Stimulated activated CD4-positive, alpha-beta T cell treated with anti-CD3 and anti-CD28 coated beads, Interleukin-2, amount 100 ng/mL, for 24 hours (primary cell): ENCODE measurements at places on chromosomes 3 and 15.

DNA sequence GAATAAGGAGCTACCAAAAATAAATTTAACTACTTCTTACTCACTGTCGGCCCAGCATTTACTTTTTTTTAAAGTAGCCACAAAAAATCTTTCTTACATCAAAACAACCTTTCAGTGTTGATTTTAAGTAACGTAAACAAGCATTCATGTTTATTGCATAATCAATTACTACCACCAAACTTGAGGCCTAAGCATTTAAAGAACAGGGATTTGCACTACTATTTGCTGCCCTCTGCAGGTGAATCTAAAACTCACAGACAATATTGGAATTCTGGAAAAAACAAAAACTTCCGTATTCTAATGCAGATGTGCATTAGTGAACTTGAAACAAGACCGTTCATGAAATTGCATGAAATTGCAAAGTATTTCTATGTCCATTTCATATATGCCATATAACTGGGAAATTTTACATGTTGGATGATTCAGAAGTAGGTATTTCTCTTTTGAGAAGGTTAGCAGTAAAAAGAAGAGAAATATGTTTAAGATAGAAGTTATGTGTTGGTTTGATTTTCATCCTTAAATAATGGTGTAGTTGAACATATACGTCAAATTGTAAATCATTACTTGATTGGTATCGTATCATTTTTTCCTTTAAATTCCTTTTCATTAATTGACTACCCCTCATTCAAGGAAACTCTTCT, 55.6 kb downstream of the CGGBP1 start:
- no peak for DNase-seq

DNA sequence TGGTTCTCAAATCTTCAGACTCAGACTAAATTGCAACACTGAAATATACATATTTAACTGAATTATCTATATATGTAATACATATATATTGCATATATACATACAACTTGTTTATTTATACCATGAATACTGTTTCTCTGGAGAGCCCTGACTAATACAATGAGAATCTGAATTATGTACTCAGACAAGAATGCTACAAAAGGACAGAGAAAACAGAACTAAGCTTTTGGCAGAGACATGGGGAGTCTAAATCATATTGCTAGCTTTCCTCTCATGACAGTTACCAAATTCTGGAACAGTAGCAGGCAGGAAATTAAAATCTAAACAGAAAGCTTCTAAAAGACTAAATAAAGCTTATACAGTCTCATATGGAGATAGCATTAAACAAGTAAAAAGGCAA, 142.4 kb upstream of the KCNMB2 start:
- DNase-seq, result no peak

DNA sequence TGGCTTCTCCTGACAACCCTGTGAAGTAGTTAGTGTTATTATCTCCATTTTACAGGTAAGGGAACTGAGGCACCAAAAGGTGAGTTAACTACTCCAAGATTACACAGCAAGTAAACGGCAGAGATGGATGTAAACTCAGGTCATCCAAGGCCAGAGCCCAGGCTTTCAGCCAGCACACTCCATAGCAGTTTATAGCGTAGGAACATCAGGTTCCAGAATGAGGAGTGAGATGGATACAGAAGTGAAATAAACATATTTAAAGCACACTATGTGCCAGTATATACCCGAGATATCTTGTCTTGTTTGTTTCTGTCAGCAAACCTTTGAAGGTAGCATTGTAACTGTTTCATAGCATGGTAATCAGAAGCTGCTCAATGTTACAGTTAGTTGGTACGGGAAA, 279.0 kb downstream of the OXSM start:
- no peak for DNase-seq

- no peak for DNase-seq
These were observed 806.5 kb downstream of the OTOL1 start for GRCh38 chr3:162302983-162303624.

DNA sequence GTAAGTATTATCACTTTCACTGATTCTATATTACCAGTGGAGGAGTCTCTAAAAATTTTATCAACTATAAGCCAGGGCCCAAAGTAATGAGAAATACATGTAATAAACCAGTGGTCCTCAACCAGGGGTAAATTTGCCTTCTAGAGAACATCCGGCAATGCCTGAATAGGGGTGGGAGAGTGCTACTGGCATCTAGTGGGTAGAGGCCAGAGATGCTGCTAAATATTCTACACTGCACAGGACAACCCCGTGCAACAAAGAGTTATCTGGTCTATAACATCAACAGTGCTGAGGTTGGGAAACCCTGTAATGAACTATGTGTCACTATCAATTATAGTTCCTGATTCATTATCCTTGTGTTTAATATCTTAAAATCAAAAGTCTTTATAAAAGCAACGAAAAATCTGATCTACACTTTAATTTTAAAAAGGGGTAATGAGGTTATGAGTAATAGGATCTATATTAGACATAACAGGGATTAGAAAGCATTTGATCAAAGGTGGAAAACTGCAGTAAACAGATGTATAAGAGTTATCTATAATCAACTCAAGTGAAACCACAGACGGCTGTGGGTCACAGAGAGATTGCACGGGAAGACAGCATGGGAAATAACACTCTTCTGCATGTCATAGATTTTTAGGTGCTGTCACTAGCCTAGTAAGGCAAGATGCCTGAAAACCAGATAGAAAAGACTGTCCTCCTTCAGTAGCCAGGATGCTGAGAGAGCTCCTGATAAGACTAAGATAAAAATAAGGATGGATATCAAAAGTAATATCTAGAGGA, 2.0 kb downstream of the LYSMD2 start:
- DNase-seq, result peak; percentile 33

GRCh38 chr3:37190667-37191066, 16.3 kb upstream of the LRRFIP2 start:
- DNase-seq, result no peak

- DNase-seq, result no peak
These were observed 530.2 kb downstream of the SOX2 start for GRCh38 chr3:182241766-182242488.

DNA sequence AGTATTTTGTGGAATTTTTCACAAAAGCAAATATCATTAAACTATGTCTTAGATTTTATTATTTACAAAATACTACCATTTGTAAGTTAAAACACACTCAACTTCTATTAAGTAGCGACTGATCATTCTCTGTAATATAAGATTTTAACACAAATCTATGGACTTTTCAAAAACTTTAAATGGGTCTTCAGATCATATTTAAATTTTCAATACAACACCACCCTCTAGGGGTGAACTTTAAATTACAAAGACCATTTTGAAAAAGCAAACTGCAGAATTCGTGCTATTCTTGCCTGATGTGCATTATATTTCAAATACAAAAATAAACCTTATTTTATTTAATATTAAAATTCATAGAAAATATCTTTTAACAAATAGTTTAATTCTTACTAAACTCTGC, 8.2 kb upstream of the VGLL4 start:
- no peak for DNase-seq

GRCh38 chr15:33846142-33846541, 122.2 kb upstream of the CHRM5 start:
- DNase-seq, result no peak

DNA sequence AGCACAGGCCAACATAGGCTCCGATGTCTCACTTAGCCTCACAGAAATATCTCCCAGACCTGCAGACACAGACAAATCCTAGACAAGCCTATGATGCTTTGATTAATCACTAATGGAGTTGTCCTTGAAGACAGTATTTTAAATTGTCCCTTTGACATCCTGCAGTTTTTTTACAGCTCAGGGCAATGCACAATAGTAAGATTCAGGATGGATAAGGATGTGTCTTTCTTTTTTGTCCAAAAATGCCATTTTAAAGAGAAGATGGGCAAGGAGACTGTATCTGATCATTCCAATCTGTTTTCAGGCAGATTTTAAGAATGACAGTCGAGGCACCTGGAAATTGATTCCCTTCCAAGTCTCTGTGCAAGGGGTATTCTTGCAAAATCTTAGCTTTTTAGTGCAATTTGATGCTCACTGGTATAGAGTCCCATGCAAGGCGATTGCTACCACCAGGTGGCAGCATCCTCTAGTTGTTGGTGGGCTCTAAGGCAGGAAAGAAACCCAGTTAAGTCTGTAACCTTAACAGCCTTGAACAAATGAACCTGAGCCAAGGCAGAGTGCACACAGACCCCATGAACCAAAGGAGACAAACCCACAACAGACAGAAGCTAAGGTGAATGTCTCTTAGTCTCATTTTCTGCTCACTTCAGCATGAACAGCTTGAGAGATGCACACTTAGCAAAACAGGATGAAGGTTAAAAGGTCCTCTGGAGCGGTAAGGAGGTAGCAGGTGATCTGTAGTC, 51.2 kb upstream of the MINAR1 start:
- peak; percentile 87 for DNase-seq

DNA sequence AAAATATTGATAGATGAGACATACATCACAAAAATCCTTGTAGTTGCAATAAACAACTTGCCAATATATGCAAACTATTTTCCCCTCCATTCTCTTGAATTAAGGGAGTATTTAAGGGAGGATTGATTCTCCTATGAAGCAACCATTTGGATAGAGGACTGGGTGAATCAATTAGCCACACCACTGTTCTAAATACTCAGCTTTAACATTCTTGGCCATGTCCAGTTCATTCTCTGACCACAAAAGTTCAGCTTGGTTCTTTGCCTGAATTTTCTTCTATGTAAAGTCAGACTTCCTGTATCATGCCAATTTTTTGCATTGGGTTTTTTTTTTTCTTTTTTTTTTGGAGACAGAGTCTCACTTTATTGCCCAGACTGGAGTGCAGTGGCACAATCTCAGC, 15.8 kb upstream of the SEC11A start:
- no peak for DNase-seq

DNA sequence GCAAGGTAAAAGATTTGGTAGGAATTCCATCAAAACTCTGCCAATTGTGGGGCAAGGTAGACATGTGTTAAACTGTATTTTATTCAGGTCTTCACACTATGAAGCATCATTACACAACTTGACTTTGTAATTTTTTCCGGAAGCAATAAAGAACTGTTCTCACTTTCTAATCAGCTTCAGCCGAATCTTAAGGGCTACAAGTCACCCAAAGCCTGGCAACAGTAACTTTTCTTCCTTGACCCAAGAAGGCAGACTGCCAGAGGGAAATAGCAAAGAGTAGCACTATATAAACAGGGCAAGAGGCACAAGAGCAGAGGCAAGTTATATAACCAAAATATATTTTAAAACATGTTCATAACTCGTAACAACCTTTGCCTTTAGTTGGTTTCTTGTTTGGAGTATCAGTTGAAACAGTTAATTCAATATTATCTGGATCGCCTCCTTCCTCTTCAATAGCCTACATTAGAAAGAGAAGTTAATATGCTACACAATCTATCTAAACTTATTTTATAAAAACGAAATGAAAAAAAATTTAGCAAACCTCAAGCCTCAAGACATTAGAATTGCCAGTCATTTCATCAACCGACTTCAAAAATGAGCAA, 1.4 kb downstream of the SLTM start:
- no peak for DNase-seq

- DNase-seq, result no peak
These were observed 393.3 kb upstream of the WNT5A start for GRCh38 chr3:55880357-55880756.

DNA sequence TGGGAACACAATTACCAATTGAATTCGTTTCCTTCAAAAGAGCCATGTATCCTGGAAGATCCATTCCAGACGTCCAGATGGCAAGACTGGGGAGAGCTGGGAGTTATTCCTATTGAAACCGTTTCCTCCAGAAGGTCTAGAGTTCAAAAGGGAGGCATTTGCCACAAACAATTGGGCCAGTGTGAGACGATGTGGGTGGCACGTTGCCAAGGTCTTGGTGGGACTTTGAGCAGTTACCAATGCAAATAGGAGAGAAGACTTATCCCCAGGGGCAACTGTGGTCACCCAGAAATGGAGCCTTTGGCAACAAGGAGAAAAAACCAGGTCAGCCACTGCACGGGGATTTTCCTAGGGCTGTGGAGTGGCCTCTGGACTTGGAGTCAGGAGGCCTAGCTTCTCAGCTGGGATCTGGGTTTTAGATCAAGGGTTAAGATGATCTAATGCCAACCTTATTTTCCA, 29.6 kb upstream of the TLE3 start:
- no peak for DNase-seq

- no peak for DNase-seq
These were observed 196.1 kb downstream of the PDCD6IP start for GRCh38 chr3:33994568-33994967.

GRCh38 chr3:139339219-139339906, 4.5 kb upstream of the MRPS22 start:
- no peak for DNase-seq

DNA sequence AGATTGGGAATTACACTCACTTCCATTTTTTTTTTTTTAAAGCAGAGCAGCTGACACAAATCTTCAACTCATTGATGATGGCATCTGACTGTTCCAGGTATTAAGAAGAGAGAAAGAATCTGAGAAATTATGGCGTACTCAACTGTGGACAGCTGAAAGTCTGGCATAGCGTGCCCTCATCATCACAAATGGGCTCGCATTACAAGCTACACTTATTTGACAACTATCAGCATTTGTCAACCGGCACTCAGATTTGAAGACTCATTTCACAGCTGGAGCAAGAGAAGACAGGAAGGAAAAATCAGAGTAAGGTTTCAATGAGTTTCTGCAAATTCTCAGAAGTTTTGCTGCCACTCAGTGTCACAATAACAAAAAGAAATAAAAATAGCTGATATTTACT, 235.9 kb downstream of the ATP8B4 start:
- DNase-seq, result no peak

DNA sequence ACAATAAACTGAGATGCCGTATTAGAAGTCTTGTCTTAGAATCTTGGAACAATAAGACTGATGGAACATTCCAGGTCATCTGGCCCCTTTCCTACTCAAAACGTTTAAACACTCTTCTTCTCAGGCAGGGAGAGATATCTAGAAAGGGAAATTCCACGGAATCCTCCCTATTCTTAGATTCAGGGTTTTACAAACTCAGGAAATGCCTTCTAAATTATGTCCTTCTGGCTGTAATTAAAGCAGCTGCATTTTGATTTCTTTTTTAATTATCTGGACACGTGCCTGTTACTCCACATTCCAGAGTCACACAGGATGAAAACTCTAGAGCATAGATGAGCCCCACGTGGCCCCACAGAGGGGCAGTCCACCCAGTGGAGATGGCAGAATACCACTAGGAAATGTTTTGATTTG, 41.5 kb upstream of the MTMR10 start:
- no peak for DNase-seq

DNA sequence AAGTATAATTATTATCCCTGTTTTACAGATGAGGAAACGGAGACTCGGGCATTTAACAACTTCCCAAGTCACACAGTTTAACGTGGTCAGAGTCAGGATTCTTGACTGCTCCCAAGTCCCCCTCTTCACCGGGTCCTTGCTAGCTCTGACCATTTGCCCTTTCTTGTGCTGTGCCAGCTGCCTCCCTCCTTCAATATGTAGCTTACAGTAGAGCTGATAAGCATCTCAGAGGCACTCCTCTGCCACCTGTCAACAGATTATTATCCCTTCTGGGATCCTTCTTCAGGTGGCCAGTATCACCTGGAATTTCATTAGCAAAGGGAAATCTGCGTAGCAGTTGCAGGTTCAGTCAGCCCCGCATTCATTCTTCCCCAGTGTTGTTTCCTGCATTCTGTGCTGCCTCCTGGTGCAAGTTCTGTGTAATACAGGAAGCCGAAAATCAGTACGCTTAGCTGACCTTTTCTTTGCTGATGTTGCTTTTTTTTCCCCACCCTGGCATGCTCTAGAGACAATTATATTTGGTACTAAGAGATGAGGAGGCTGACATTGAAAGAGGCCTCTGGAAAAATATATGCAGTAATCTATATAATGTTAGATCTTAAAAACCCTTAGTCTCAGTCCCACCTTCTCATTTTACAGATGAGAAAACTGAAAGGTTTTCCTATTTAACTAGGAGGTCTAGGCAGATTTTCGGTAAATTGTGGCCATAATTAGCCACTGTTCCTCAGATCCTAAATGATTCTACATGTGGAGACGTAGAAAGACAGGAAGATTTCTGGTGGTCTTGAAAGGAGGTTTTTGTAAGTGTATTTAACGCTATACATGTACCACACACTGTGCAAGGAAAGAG, 24.8 kb downstream of the TMOD2 start:
- peak; percentile 49 for DNase-seq
